Effector memory CD8-positive, alpha-beta T cell (primary cell): ENCODE measurements at places on chromosomes 13 and 19.

GRCh38 chr19:6073858-6074708 lies 36.2 kb downstream of the RFX2 start:
- no peak for DNase-seq

- no peak for DNase-seq
These were observed 76.1 kb downstream of the TEX26 start for GRCh38 chr13:31008400-31009115.

- DNase-seq: no peak
These were observed 615.4 kb upstream of the MIR17HG start for GRCh38 chr13:90732049-90732448.

GRCh38 chr13:34868733-34869132 lies 73.3 kb upstream of the NBEA start:
- no peak for DNase-seq

GRCh38 chr13:38228322-38228721 lies 121.3 kb upstream of the UFM1 start:
- DNase-seq: no peak
